ENCODE measurements at places on chromosomes 3 and 15.

DNA sequence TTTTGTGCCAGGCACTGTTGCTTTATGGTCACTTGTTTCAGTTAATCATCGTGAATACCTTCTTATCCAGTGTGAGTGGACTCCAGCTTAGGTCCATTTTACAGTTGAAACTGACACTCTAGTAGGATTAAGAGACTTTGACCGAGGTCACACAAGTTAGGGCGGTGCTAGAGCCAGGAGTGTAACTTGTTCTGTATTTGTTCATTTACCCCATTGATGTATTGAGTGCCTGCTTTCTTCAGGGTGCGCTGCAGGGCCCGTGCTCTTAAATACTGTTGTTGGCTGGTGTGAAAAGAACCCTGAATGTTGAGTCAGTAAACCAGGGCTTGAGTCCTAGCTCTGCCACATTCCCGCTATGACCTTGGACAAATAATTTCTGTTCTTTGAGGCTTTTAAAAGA, 15.4 kb downstream of the PDHB start:
- DNase-seq = no peak

DNA sequence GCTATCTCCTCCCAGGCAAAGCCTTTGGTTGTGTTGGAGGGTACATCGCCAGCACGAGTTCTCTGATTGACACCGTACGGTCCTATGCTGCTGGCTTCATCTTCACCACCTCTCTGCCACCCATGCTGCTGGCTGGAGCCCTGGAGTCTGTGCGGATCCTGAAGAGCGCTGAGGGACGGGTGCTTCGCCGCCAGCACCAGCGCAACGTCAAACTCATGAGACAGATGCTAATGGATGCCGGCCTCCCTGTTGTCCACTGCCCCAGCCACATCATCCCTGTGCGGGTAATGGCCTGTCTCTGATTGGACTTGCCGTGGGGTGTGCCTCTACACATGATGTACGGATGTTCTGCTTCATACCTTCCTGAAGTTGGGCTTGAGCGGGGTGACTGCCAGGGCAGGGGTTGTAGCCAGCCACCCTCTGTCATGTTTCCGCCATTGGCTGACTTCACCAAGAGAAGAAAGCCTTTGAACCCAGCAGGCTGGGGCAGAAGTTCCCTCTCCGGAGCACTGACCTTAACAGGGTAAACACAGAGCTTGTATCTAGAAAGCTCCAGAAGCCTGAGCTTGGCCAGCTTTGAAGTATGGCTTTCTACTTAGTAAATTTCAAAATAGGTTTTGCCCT, 13.4 kb downstream of the ALAS1 start:
- no peak for DNase-seq

- no peak for DNase-seq
Measured at GRCh38 chr3:112781599-112781998, 65.1 kb downstream of the CD200R1L start.

GRCh38 chr3:107506458-107506857, 16.3 kb upstream of the BBX start:
- no peak for DNase-seq

GRCh38 chr15:80177156-80177555, 24.4 kb downstream of the FAH start:
- DNase-seq = no peak

All from KBM-7 (cell line).